PC-3 (cell line): ENCODE measurements at places on chromosomes 11 and 22.

- peaks cover 16% of the 10 kb centered on the region for H3K4me1 ChIP-seq
- DNase-seq: no peak
- H3K4me3 ChIP-seq: no peak overlapping the region
- H3K36me3 ChIP-seq: no peaks in the 10 kb centered on the region
- no peak overlapping the region for H3K27ac ChIP-seq
- H3K27me3 ChIP-seq: no peaks in the 10 kb centered on the region
Observed at GRCh38 chr22:47334601-47335000, 572.2 kb downstream of the TBC1D22A start.

- H3K27me3 ChIP-seq: no peaks in the 10 kb centered on the region
- H3K4me3 ChIP-seq: no peak overlapping the region
- no peak for DNase-seq
Observed at GRCh38 chr11:18299721-18300120, 22.2 kb downstream of the HPS5 start.

DNA sequence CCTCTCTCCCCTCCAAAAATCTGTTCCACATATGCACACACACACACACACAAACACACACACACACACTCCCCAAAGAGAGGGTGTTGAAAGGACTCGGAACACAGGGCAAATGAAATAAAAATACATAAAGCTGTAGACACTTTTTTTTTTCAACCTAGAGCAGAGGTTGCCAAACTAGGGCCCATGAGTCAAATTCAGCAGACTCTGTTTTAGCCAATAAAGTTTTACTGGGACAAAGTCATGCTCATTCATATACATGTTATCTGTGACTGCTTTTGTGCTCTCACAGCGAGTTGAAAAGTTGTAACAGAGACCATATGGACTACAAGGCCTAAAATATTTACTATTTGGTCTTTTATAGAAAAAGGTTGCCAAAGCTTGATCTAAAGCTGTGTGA lies 8.9 kb downstream of the IMMP1L start:
- H3K36me3 ChIP-seq: peaks cover 8% of the 10 kb centered on the region; the same call in 1 of the 2 replicates
- H3K4me1 ChIP-seq: no peaks in the 10 kb centered on the region
- no peak overlapping the region for H3K4me3 ChIP-seq
- H3K27me3 ChIP-seq: no peaks in the 10 kb centered on the region
- no peak overlapping the region for H3K27ac ChIP-seq
- peak; percentile 24 for DNase-seq

DNA sequence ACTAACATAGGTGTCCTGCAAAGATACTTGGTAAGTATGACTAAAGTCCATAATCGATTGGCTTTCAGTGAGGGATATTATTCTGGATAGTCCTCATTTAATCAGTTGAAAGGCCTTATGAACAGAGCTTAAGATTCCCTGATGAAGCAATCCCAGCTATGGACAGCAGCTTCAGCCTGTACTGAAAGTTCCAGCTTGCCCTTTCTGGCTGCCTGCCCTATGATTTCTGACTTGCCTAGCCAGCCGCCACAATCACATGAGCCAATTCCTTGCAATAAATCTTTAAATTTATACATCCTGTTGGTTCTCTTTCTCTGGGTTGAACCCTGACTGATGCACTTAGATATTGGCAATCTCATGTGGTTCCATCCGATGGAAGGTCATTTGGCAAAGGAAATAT lies 759.0 kb upstream of the API5 start:
- DNase-seq: no peak
- H3K4me1 ChIP-seq: no peaks in the 10 kb centered on the region
- no peak overlapping the region for H3K4me3 ChIP-seq
- no peaks in the 10 kb centered on the region for H3K27me3 ChIP-seq

DNA sequence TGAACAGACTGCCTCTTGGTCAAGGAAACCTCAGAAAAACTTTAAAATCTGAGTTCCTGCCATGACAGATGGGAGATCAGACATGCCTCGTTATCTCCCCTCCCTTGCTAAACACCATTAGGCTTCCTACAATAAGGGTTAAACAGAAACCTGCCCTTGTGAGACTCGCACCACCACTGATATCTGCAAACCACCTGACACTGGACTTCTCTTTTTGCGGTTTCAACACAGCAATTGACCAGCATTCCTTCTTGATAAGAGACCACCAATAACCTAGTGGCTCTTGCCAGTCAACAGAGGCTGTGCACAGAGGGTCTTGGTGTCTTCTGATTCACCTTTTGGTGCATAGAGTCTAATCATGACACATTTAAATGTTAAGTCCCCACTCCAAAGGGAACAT lies 4.4 kb downstream of the OR5M8 start:
- no peaks in the 10 kb centered on the region for H3K36me3 ChIP-seq
- DNase-seq: no peak
- H3K27ac ChIP-seq: no peak overlapping the region
- no peak overlapping the region for H3K4me3 ChIP-seq
- H3K27me3 ChIP-seq: no peaks in the 10 kb centered on the region
- no peaks in the 10 kb centered on the region for H3K4me1 ChIP-seq

- no peak for DNase-seq
- no peaks in the 10 kb centered on the region for H3K36me3 ChIP-seq
- H3K4me3 ChIP-seq: no peak overlapping the region
- peaks cover 77% of the 10 kb centered on the region for H3K27me3 ChIP-seq
Observed at GRCh38 chr11:131686836-131687235, 316.4 kb downstream of the NTM start.

DNA sequence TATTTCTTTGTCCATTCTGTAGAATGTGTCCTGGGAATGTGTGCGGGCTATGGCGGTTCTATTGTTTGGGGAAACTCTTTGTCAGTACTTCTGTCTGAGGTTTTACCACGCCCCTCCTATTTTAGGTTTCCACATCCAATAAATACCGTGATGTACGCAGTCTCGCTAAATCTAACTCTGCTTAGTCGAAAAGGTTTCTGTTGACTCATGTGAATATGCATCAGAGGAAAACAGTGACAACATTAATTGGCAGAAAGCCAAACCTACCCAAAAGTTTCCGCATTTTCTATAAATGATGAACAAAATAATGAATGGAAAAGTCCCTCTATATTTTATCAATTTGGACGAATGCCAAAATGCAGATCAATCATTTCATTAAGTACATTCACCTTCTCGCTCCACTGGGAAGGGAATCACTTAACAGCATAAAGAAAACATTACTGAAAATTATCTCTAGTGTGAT lies 143.4 kb downstream of the MAML2 start:
- H3K27me3 ChIP-seq: no peaks in the 10 kb centered on the region
- peak overlapping the region; percentile 81 for H3K27ac ChIP-seq
- H3K4me3 ChIP-seq: no peak overlapping the region
- peak; percentile 95 for DNase-seq
